ENCODE measurements at places on chromosomes 5 and 9. TPM values are rescaled to one million over a fixed set of nuclear protein-coding genes. Genes with fewer than 3 reads are reported as not detected.

Gene PTGS1
- 11.2 TPM for polyA plus RNA-seq

Gene NTNG2
- 3.3 TPM for polyA plus RNA-seq

Gene CDX1
- 0.20 TPM for polyA plus RNA-seq

Gene GPX8
- 89.3 TPM for polyA plus RNA-seq

Gene PLAC8L1
- polyA plus RNA-seq = 0.84 TPM

Gene SLC46A2
- not detected for polyA plus RNA-seq

Gene AQP7
- polyA plus RNA-seq = 2.4 TPM

Gene LCN15
- 0.74 TPM for polyA plus RNA-seq

Gene XPA
- 26.4 TPM for polyA plus RNA-seq

Gene PDE6A
- 0.12 TPM for polyA plus RNA-seq

Gene ZDHHC11
- polyA plus RNA-seq = 22.1 TPM

Gene CCDC171
- 2.6 TPM for polyA plus RNA-seq

Gene SHROOM1
- polyA plus RNA-seq = 1.6 TPM

Gene NKD2
- polyA plus RNA-seq = 7.4 TPM

Gene DOLK
- polyA plus RNA-seq = 7.9 TPM

Gene C6
- polyA plus RNA-seq = 0.21 TPM

Gene ZNF879
- polyA plus RNA-seq = 4.1 TPM

Gene PCDHGB6
- polyA plus RNA-seq = 5.3 TPM

Gene OLFM1
- polyA plus RNA-seq = 4.2 TPM

Gene PFN3
- not detected for polyA plus RNA-seq

Gene TXNDC8
- polyA plus RNA-seq = not detected

Gene SPINK1
- 0.74 TPM for polyA plus RNA-seq

Gene KCNMB1
- polyA plus RNA-seq = 0.44 TPM

Gene ARSI
- 6.7 TPM for polyA plus RNA-seq

Gene SCGB3A1
- 1.6 TPM for polyA plus RNA-seq

Gene ARL14EPL
- polyA plus RNA-seq = 0.08 TPM

Gene GABRP
- 0.71 TPM for polyA plus RNA-seq

Gene BRIX1
- polyA plus RNA-seq = 42.7 TPM

Gene FGFR4
- 128 TPM for polyA plus RNA-seq

Gene FREM1
- 28.9 TPM for polyA plus RNA-seq

Gene CDKN2B
- polyA plus RNA-seq = 0.67 TPM

Gene ACSL6
- polyA plus RNA-seq = not detected

Gene PLAA
- not detected for polyA plus RNA-seq

Gene DND1
- polyA plus RNA-seq = not detected

Gene CD74
- polyA plus RNA-seq = not detected

Gene PAEP
- not detected for polyA plus RNA-seq

Gene C5orf52
- not detected for polyA plus RNA-seq

Gene LMNB1
- polyA plus RNA-seq = 47.4 TPM

Gene TJP2
- polyA plus RNA-seq = 12.2 TPM

Gene ATP10B
- polyA plus RNA-seq = not detected

Data from muscle of arm (tissue), 14 donors.